ENCODE measurements at places on chromosomes 2 and 18.

DNA sequence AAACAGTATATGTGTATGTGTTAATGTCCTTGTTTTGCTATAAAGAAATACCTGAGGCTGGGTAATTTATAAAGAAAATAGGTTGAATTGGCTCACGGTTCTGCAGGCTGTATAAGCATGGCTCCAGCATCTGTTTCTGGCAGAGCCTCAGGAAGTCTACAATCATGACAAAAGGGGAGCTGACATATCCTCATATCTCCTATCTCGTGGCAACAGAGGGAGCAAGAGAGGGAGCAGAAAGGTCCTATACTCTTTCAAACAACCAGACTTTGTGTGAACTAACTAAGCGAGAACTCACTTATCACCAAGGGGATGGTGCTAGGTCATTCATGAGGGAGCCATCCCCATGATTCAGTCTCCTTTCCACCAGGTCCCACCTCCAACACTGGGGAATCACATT is 13.0 kb downstream of the CALCRL start:
- DNase-seq: no peak

GRCh38 chr2:216116418-216116817 is 7.3 kb downstream of the XRCC5 start:
- no peak for DNase-seq

DNA sequence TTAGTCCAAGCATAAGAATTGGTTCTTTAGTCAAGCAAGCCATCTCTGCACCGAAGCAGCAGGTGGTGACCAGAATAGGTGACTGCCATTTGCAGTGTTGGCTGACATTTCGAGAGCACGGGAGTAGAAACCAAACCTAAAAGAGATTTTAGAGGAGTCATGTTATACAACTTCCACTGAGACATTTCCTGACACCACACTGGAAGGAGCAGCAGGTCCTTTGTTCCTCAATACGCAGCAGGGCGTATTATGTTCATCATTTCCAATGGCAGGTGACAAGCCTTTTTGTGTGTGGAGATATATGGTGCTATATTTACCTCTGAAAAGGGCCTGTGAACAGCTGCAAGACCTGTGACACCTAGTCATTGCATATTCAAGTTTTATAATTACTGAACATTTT is 418.8 kb upstream of the NETO1 start:
- DNase-seq: no peak

- DNase-seq: no peak
Observed at GRCh38 chr2:12201369-12201768, 454.9 kb downstream of the LPIN1 start.

- DNase-seq: no peak
Observed at GRCh38 chr18:11850821-11851145, 430 bp upstream of the CHMP1B start.

- DNase-seq: no peak
Observed at GRCh38 chr18:11178951-11179549, 29.7 kb upstream of the PIEZO2 start.

DNA sequence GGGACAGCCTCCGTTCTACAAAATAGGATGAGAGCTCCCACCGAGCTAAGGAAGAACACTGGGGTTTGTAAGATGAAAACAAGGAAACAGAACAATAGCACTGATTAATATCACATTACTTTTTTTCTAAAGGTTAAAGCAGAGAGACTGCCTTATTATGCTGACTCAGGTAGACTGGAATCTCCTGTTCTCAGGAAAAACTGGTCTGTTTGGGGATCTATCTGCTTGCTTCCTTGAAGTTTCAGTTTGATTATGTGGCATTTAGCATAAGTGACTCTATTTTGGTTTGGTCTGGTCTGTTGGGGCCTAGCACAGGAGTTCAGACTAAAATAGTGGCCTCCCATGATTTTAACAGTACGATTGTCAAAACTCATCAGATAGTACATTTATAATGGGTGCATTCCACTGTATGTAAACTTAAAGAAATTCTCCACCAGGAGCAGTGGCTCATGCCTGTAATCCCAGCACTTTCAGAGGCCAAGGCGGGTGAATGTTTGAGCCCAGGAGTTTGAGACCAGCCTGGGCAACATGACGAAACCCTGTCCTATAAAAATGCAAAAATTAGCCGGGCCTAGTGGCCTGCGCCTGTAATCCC is 64.1 kb upstream of the NDUFV2 start:
- DNase-seq: no peak

DNA sequence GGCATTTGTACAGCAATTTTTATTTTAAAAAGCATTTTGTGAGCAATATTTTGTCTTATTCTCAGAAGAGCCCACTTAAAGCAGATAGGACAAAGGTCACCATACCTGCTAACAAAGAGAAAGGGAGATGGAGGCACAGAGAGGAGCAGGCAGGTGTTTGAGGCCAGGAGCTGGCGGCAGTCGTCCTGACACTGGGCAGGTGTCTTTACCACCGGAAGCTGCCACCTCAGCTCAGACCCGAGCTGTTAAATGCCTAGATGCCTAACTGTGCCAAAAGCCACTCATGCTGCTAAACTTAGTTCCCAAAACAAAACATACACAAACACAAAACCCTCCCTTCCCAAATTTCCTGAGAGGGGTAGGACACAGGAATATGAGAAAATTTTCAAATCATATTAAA is 120.9 kb downstream of the CNTNAP5 start:
- DNase-seq: no peak

- no peak for DNase-seq
Observed at GRCh38 chr2:136247204-136247950, 129.4 kb upstream of the CXCR4 start.

DNA sequence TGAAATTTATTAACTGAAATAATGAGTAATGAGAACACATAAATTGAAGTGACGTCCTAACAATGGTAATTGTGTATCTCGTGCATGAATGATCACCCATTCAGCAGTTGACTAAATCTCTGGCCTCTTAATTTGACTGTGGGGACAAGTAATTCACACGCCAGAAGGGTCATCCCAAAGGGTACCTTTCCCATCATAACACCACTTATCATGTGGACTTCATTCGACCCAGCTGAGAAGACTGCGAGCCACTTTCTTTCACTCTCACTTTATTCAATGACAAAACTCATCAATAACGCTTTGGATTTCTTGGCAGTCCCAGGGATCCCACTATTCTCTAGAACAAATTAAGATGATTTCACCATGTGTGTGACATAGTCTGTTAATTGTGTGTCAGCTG is 62.7 kb upstream of the LYPD1 start:
- DNase-seq: no peak

- no peak for DNase-seq
Observed at GRCh38 chr2:112165296-112165695, 27.1 kb downstream of the FBLN7 start.
